Activated CD8-positive, alpha-beta memory T cell treated with anti-CD3 and anti-CD28 coated beads for 1 hour (primary cell): ENCODE measurements at places on chromosomes 5 and 9.

DNA sequence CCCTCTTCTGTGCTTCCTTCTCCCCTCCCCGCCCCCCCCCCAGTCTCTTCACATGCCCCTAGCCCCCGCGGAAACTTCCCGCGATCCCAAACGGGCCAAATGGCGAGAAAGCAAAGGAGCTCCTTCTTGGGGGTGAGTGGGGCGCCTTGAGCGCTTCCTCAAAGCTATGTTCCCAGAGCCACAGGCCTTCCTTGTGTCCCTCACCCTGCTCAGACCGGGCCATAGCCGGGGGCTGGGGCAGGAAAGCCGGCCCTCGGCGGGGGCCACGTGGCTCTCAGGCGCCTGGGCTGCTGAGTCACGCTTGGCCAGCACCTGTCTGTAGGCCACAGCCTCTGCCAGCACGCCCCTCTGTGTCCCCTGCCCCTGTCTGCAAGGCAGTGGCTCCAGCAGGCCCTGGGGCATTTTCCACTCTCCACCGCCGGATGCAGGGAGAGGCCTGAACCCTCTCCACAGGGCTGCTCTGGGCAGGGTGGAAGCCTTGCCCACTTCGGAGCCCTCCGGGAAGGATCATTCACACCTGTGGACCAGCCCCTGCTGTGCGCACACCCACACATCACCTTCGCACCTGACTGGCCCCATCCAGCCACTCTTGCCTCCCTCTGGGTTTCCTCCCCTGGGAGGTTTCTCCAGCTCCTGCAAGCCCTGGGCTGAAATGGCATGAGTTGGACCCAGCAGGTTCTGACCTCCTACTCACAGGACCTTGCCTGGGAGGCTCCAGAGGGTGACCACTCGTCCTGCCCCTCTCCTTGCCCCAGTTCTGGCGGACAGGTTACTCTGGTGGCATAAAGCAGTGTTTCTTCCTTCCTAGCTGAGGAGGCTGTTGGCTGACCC is 1.2 kb upstream of the SQSTM1 start:
- DNase-seq, result no peak

DNA sequence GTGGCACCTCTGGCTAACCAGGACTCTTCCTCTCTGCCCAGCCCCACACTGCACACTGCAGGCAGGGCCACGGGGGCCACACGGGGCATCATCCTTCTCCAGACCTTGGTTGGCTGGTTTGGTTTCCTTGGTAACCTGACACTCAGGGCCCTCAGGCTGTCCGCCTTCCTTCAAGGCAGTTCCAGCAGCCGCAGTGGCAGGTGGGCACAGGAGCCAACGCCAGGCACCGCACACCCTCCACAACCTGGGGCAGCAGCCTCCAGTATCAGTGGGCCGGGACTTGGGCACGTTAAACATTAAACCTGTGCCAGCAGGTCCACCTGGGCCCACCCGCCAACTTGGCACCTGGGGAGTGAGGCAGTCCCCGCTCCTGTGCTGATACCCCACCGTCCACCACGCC is 1.9 kb downstream of the NPDC1 start:
- no peak for DNase-seq

- no peak for DNase-seq
Observed at GRCh38 chr5:6728795-6729183, 15.6 kb downstream of the TENT4A start.

- DNase-seq, result no peak
Observed at GRCh38 chr5:135951257-135951656, 3.5 kb downstream of the LECT2 start.

- DNase-seq, result no peak
Observed at GRCh38 chr9:7909537-7909936, 110.0 kb upstream of the DMAC1 start.

GRCh38 chr5:76555717-76556116 is 67.5 kb downstream of the F2RL2 start:
- DNase-seq, result no peak

DNA sequence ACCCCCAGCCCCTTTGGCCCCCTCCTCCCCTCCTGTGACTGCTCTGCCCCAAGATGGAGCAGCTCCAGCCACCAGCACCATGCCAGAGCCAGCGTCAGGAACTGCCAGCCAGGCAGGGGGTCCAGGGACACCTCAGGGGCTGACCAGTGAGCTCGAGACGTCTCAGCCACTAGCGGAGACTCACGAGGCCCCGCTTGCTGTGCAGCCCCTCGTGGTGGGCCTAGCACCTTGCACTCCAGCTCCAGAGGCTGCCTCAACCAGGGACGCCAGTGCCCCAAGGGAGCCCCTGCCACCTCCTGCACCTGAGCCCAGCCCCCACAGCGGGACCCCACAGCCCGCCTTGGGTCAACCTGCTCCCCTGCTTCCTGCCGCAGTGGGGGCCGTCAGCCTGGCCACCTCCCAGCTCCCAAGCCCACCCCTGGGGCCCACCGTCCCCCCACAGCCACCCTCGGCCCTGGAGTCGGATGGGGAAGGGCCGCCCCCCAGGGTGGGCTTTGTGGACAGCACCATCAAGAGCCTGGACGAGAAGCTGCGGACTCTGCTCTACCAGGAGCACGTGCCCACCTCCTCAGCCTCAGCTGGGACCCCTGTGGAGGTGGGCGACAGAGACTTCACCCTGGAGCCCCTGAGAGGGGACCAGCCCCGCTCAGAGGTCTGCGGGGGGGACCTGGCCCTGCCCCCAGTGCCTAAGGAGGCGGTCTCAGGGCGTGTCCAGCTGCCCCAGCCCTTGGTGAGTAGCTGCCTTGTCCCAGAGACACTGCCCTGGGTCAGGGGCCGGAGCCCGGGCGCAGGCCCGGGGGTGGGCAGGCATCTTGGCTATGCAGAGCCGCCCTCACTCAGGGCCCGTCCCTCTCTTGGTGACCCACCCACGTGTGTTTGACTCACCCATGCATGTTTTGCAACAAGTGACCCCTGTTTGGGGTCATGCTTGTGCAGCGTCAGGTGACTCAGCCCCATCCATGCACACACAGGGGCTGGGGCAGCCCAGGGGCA is 105.2 kb downstream of the WNK2 start:
- no peak for DNase-seq

DNA sequence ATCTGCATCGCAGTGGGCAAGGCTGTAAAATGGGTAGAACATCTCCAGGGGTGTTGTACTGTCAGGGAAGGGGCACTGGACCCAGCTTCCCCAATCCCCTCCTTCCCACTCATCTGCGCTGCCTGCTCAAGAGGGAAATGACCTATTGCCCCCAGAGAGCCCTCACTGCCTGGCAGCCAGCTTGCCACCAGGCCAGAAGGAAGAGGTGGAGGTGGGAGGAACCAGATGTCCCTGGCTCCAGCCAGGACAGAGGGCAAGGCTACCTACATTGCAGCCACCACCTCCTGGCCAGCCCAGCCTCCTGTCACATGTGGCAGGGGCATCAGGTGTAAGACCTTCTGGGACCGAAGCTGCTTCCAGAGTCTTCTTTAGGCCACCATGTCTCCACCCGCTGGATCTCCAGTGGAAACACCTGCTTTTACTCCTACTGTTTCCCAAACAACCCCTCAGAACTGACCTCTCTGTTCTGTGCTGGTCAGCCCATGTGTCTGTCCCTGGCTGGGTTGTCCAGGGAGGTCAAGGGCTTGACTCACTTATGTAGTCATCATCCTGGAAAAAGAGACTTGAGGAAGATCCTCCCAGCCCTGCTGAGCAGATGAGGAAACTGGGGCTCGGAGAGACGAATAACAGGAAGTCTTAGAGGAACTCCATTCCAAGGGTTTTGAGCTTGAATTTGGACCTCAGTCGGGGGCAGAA is 42.3 kb downstream of the JADE2 start:
- no peak for DNase-seq

GRCh38 chr5:159330131-159330800 is at the start of gene IL12B:
Gene IL12B, minus strand, starts transcription at chr5:159330487. Its CDS starts 3,705 bp downstream, at chr5:159326782.
- no peak for DNase-seq

GRCh38 chr5:1488882-1489680 is 34.7 kb downstream of the LPCAT1 start:
- DNase-seq, result no peak
